CD8-positive, alpha-beta memory T cell (primary cell): ENCODE measurements at places on chromosomes 4 and X. TPM values are rescaled to one million over a fixed set of nuclear protein-coding genes. Genes with fewer than 3 reads are reported as not detected.

DNA sequence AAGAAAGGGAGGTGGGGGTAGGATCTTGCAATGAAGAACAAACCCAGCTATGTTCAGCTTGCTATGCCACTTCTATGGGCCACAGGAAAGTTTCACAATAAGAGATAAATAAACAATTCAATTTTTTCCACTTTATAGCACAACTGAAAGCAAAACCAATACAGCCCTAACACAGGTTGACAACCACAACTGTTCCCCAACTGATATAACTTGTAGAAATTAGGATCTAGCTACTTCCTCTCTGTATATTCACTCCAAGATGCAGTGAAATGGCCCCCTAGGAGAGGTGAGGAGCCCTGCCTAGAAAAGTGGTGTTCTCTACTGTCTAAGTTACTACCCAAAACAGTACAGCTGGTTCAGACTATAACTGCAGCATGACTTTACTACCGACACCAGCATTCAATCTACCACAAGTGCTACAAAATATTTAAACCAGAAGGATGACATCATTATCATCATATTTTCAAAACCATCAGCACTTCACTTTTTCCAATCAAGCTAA is 77.0 kb downstream of the FBXW7 start:
- no peak for DNase-seq

- DNase-seq: no peak
Observed at GRCh38 chr4:10605031-10605430, 79.5 kb downstream of the CLNK start.

- no peak for DNase-seq
Observed at GRCh38 chr4:40548256-40548655, 81.4 kb downstream of the RBM47 start.

DNA sequence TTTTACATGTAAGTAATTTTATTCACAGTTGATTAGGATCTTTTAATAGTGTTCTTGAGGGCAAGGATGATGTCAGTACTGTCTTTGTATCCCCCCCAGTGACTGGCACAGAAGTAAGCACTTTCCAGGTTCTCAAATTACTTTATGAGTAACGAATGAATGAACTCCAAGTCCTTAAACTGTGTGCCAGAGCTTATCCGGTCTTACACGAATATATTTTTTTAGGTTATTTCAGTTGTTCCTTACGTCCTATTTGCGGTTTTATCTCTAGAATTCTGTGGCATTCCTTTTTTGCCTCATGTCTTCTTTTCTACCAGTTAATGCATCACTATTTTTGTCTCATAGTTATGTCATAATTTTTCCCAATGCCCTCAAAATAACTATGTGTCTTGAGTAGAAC is 106.9 kb upstream of the MID1IP1 start:
- no peak for DNase-seq

DNA sequence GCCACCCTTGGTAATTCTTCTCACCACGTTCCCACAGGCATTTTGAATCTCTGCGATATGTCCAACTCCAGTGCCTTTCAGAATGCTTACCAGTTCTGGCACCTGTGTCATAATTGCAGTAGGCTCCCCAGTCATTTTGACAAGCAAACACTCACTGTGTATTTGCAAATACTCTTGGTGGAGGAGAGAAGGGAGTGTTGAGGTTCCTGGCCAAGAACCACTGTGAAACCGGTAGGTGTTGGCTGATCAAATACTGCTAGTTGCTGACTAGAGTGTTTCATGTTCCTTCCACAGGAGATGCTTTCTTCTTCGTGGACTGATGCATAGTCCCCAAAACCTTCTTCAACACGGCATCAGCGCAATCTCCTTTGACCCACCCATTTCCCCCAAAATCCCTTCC is 16.0 kb upstream of the NLGN4X start:
- DNase-seq: no peak

DNA sequence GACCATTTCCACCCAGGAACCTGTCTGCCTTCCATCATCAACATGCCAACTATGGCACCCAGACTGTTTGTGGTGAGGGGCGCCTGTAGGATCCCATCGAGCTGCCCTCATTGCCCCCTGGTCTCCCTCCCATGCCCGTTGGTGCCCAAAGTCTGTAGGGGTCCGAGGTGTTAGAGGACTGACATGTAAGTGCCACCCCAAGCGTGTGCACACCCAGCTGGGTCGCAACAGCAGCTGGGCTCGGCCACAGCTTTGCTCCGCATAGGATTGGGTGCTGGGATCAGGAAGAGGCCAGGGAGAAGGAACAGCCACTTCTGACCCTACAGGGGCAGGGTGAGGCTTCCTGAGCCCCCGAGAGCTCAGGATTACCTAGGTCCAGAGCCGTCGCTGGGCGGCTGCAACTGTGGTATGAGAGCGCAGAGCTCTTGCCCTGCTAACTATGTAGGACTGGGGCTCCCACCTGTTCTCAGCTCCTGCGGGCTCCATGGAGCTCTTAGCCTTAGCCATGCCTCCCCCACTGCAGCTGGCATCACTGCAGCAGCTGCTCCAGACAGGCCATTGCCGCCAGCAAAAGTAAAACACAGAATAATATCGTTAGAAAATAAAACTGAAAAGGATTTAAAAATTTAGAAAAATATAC is 1160.3 kb downstream of the FSTL5 start:
- DNase-seq: no peak

GRCh38 chr4:148288448-148288847 is 153.8 kb downstream of the NR3C2 start:
- no peak for DNase-seq

DNA sequence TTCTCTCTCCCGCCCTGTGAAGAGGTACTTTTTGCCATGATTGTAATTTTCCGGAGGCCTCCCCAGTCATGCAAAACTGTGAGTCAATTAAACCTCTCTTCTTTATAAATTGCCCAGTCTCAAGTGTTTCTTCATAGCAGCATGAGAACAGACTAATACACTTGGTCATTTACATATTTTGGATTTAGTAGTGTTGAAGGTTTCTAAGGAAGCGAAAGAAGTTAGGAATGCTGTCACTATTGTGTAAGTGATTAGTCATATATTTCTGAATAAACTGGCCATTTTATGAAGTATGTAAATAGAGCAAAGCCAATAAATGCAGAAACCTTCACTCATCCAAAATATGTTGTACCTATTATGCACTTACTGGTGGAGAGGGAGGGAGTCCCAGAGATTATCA is 34.4 kb upstream of the GK2 start:
- DNase-seq: no peak

DNA sequence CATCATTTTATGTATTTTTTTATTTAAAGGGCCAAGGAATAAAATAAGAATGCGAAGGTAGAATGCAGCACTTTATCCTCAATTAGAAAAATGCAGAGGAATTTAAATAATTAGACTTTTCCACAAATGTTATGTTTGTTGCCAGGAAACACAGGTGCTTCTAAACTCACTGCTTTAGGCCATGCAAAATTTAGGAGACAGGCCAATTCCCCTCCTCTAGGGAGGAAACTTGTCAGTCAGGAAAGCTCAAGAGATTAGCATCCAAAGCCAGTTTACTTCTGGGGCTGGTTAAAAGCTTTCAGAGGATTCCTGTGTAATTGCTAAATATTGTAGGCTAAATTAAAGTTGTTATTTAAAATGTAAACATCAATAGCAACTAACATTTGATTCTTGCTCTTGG is 124.5 kb downstream of the DMD start:
- no peak for DNase-seq

DNA sequence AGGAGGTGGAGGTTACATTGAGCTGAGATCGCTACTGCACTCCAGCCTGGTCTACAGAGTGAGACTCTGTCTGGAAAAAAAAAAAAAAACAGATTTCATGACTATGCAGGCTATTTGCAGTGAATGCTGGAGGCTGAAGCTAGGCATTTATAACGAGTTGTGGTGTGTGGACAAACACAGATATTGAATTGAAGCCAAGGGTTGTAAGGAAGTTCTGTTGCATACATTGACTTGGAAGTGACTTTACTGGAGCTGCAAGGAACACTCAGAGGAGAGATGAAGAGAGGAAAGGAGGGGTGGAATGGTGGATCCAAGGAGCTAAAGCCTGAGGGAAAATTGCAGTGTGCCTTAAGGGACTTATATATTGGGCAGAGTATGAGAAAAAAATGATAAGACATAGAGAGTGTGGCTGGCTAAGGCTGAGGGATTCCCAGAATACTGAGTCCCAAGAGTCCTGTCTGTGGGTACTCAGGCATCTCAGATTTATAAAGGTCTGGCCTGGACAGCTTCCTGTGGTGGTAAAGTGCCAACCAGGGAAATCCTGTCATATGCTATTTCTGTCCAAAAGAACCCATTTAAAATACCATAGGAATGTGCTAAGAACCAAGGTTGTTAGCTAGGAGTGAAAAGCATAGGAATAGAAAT is 87.8 kb upstream of the GUCY1A1 start:
- no peak for DNase-seq

- no peak for DNase-seq
Observed at GRCh38 chrX:720250-720649, 89.7 kb downstream of the SHOX start.

GRCh38 chrX:120015145-120016067 is 62.1 kb downstream of the RHOXF2B start:
- DNase-seq: peak; percentile 8

- DNase-seq: no peak
Observed at GRCh38 chr4:110636680-110637407, 14.0 kb upstream of the PITX2 start.

- no peak for DNase-seq
Observed at GRCh38 chrX:151621422-151621821, 57.9 kb downstream of the PASD1 start.

The AADAT gene
- not detected for polyA plus RNA-seq

The AFF2 gene
- not detected for polyA plus RNA-seq

The NSD2 gene
- polyA plus RNA-seq: 9.0 TPM

The KLHL4 gene
- 0.43 TPM for polyA plus RNA-seq

The RFC1 gene
- polyA plus RNA-seq: 45.7 TPM

The SULT1E1 gene
- polyA plus RNA-seq: not detected

The PCDH19 gene
- polyA plus RNA-seq: not detected

The GPC4 gene
- polyA plus RNA-seq: not detected

The ATP2B3 gene
- not detected for polyA plus RNA-seq

The P2RY10 gene
- polyA plus RNA-seq: 58.8 TPM
